ENCODE measurements at places on chromosomes 7 and 10.

GRCh38 chr10:103599211-103599610 is 105.7 kb downstream of the NEURL1 start:
- no peak for DNase-seq

GRCh38 chr7:1512781-1513656 is 8.8 kb upstream of the INTS1 start:
- DNase-seq: no peak

- DNase-seq: no peak
Observed at GRCh38 chr10:95242581-95243317, 48.1 kb downstream of the PDLIM1 start.

GRCh38 chr7:139619367-139619657 is 95.8 kb downstream of the CLEC2L start:
- DNase-seq: no peak

DNA sequence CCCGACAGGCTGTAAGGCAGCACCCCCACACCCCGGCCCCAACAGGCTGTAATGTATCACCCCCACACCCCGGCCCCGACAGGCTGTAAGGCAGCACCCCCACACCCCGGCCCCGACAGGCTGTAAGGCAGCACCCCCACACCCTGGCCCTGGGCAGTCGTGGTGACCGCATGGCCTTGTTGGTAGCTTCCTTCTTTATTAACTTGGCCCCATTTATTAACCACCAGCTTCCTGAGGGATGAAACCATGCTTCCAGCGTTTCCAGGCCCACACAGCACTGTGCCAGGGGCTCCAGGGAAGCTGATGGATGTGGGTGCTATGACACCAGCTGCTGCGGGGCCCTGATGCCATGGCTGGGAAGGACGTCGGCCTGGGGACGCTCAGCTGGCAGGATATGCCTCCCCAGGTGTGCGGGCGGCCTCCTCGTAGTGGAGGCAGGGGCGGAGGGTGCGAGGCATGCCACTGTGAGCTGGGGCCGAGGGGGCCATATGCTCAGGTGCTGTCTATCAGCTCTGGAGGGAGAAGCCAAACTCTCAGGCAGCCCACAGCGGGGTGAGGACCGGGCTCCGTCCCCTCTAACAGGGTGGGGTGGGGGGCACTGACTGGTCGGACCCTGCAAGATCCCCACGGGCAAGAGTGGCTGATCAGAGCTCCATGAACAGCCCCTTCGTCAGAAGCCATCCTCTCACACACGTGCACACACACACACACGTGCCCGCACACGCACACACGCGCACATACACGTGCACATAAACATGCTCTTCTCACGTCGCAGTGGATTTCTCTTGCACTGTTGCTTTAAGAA is 311.0 kb downstream of the PTPRN2 start:
- DNase-seq: no peak

DNA sequence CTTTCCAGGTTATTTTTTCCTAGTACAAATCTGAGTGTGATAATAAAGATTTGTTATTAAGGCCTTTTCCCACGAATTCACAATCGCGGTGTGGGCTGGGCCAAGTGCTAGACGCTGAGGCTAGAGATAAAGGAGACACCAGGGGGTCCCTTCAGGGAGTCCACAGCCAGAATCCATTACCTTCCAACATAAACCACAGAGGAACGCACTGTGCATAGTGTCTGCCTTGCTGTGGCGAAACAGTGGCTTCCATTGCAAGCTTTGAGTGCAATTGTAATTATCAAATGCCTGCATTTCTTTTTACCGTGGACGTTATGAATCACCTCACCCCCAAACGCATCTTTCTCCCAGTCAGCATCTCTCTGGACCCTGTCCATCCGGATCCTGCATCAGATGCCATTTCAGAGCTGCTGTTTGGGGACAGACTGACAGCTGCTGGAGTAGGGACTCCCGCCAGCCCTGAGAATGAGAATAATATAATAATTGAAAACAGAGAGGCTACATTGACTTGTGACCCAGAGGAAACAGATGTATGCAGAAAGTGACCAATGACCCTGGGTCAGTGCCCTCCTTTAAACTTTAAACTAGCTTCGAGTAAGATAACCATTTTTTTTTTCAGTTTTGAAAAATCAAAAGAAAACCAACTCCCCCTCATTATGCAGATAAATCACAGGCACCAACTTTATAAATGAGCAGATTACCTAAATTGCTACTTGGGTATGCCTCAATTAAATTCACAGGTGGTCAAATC is 456.2 kb upstream of the NRP1 start:
- DNase-seq: no peak

GRCh38 chr10:114065049-114065435 is 21.4 kb downstream of the ADRB1 start:
- no peak for DNase-seq

GRCh38 chr7:31811650-31812461 is 124.8 kb downstream of the PPP1R17 start:
- DNase-seq: no peak

DNA sequence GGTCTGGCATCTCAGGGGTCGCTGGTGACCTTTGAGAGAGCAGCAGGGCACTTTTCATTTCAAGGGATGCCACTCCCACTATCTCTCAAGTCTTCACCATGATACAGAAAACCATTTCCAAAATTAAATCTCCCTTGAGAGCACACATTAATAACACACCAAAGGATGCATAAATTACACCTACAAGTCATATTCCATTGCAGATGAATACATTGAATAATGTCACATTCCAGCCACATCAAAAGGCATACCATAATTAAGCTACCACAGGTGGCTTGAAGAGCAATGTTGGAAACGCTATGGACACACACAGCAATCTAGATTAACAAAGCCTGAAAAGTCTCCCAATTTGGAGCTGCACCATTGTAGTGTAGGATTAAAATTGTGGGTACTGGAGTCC is 353.3 kb upstream of the ZMIZ1 start:
- DNase-seq: no peak

GRCh38 chr7:148436571-148436970 is 154.0 kb upstream of the C7orf33 start:
- DNase-seq: no peak

GRCh38 chr7:143733876-143734275 is 23.6 kb downstream of the CTAGE6 start:
- no peak for DNase-seq

- no peak for DNase-seq
Observed at GRCh38 chr10:104614245-104614831, 26.8 kb upstream of the SORCS3 start.

DNA sequence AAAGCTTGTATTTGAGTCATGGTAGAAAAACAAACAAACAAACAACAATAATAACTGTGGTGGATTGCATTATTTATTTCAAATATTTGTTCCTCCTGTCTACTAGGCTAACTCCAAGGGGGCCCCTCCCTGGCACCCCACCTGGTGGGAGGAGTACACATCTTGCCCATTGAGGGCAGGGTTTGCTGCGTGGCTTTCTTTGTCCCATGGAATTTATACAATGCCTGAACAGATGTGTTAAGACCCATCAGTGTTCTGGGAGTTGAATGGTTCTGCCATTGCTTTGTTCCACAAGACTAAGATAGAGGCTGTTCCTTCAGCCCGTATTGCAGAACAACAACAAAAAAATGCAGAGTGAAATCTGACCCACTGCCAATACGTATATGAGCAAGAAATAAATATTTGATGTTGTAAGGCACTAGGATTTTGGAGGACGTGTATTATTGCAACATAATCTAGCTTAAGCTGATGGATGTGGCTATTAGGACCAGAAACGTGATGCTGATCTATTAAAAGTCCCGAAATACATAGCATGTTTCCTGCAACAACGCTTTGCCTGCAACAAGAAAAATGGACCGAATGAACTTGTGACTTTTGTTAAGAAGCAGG is 119.1 kb upstream of the JCAD start:
- DNase-seq: no peak

GRCh38 chr7:123749537-123749857 is 694 bp upstream of the WASL start:
- DNase-seq: no peak

GRCh38 chr10:74177140-74177677 is 26.2 kb downstream of the ADK start:
- DNase-seq: no peak

GRCh38 chr10:92413011-92413410 is 122.0 kb downstream of the MARCHF5 start:
- DNase-seq: no peak

DNA sequence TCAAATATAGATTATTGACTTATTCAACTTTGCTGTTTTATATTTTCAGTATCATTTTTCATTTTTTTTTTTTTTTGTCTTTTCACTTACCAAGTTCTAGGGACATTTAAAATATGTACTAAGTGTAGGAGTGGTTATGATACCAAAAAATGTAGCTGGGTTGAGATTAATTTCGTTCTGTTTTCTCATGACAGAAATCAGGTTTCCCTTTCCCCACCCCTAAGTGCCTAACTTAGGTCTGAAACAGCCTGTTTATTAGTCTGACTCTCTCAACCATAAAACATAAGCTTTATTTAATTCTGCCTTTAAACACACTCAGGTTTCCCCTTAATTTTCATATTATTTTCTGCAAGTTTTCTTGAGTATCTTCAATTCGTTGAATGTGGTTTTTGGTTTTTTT is 22.1 kb downstream of the TMEM106B start:
- DNase-seq: no peak

DNA sequence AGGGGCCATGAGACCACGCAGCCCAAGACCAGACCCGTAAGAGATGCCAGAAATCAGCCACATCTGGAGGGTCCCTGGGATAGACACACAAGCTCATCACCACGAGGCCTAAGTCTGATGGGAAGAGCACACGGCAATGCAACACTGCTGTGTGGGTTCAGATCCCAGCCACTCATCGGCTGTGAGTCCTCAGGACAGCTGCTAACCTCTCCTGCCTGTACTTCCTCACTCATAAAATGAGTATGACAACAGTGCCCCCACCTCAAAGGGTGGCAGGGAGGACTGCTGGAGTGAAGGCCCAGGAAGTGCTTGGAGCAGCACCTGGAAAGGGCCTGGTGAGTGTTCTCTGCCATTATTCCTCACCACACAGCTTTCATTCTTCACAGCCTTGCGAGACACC is 60.9 kb downstream of the MAD1L1 start:
- DNase-seq: no peak

DNA sequence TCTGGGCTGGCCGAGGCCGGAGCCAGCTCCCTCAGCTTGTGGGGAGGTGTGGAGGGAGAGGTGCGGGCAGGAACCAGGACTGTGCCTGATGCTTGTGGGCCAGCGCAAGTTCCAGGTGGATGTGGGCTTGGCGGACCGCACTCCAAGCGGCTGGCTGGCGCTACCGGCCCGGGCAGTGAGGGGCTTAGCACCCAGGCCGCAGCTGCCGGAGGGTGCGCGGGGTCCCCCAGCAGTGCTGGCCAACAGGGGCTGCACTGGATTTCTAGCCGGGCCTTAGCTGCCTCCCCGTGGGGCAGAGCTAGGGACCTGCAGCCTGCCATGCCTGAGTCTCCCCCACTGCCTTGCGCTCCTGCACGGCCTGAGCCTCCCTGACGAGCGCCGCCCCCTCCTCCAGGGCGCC is 242.8 kb downstream of the CCSER2 start:
- no peak for DNase-seq

DNA sequence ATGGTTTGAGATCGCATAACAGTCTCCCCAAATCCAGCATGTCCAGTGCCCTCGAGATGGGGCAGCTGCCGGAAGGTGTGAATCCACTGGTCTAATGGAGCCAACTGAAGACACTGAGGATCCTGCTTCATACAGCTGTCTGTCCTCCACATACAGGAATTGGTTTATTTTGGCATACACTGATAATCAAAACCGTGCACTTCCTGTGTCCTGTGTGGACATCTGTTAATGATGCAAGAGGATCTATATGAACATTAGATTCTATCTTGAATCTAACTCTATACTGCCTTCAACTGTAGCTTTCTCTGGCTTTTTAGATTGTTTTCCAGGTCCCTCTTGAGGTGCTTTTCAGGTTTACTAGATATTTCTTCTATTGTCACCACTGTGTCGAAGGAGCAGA is 3.0 kb upstream of the JAZF1 start:
- no peak for DNase-seq

GRCh38 chr7:24665564-24666294 is 91.5 kb downstream of the GSDME start:
- DNase-seq: no peak

Data from left forelimb (tissue), 1 donor.